Endodermal cell (in vitro differentiated cells): ENCODE measurements at places on chromosomes 7 and 10. TPM values are rescaled to one million over a fixed set of nuclear protein-coding genes. Genes with fewer than 3 reads are reported as not detected.
A peak's percentile ranks its signal among the peaks of the same experiment; 100 is the strongest.

GRCh38 chr7:13106513-13106912, 419.1 kb downstream of the ARL4A start:
- no peak for DNase-seq
- no peaks in the 10 kb centered on the region for H3K27me3 ChIP-seq
- no peak overlapping the region for H3K27ac ChIP-seq
- no peaks in the 10 kb centered on the region for H3K4me1 ChIP-seq
- H3K4me3 ChIP-seq, result no peak overlapping the region
- no peaks in the 10 kb centered on the region for H3K36me3 ChIP-seq

GRCh38 chr10:112952282-112953173, 2.5 kb downstream of the TCF7L2 start:
- H3K36me3 ChIP-seq, result peaks cover 22% of the 10 kb centered on the region
- peak; percentile 72 for DNase-seq
- H3K27me3 ChIP-seq, result no peaks in the 10 kb centered on the region
- H3K4me3 ChIP-seq, result peak overlapping the region; percentile 92
- peak overlapping the region; percentile 96 for H3K27ac ChIP-seq

DNA sequence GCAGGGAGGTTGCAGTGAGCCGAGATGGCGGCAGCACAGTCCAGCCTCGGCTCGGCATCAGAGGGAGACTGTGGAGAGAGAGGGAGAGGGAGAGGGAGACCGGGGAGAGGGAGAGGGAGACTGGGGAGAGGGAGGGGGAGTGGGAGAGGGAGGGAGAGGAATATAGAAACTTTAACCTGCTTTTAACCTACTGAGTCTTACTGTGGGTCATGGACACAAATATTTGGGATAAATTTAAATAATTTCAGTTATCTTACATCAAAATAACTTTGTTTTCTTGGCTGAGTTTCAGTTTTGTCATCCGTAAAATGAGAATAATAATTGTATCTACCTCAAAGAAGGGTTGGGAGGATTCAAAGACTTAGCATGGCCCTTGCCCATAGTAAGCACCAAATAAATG, 319.8 kb downstream of the LRMDA start:
- H3K4me3 ChIP-seq, result no peak overlapping the region
- no peak overlapping the region for H3K27ac ChIP-seq
- H3K4me1 ChIP-seq, result no peaks in the 10 kb centered on the region
- no peaks in the 10 kb centered on the region for H3K36me3 ChIP-seq

CCL26 gene
- total RNA-seq, result 2.2 and 2.9 TPM in 2 replicates

TMEM270 gene
- not detected in 2 replicates for total RNA-seq

DNA sequence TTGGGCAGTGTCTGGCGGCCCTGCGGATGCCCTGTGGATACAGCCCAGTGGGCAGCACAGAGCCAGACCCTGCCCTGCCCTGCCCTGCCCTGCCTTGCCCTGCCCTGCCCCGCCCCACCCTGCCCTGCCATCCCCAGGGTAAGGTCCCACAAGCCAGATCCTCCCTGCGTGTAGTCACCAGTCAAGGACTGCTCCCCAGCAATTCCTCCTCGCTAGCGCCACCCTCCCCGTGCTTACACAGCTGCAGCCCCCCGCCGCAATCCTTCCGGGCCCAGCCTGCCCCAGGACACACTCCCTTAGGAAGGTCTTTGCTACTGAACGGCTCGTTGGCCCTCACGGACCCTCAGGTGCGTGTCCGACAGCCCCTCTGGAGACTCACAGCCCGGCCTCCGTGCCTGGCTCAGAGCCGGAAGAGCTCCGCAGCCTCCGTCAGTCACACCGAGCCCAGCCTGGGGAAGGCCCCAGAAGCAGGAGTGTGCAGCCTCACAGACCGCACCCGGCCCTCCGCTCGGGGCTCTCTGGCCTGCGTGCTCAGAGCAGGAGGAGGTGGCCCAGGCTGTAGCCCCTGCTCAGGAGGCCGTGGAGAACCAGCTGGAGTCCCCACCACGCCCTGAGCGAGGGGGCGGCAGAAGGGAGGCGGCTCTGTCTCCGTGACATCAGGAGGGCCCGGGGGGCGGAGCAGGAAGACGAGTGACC, 68.3 kb downstream of the PWWP2B start:
- peak; percentile 80 for DNase-seq
- no peak overlapping the region for H3K4me3 ChIP-seq
- no peak overlapping the region for H3K27ac ChIP-seq
- no peaks in the 10 kb centered on the region for H3K4me1 ChIP-seq
- H3K36me3 ChIP-seq, result no peaks in the 10 kb centered on the region
- no peaks in the 10 kb centered on the region for H3K27me3 ChIP-seq

GRCh38 chr7:96310110-96310509, 11.8 kb downstream of the SLC25A13 start:
- no peak overlapping the region for H3K4me3 ChIP-seq
- H3K27me3 ChIP-seq, result no peaks in the 10 kb centered on the region
- peaks cover 30% of the 10 kb centered on the region for H3K4me1 ChIP-seq
- peaks cover 32% of the 10 kb centered on the region for H3K36me3 ChIP-seq
- H3K27ac ChIP-seq, result no peak overlapping the region

LGI1 gene
- 2.6 and 5.8 TPM in 2 replicates for total RNA-seq

GRCh38 chr10:68462536-68462935, 9.2 kb downstream of the DNA2 start:
- no peaks in the 10 kb centered on the region for H3K4me1 ChIP-seq
- H3K36me3 ChIP-seq, result peaks cover 85% of the 10 kb centered on the region
- no peak overlapping the region for H3K4me3 ChIP-seq
- H3K27ac ChIP-seq, result no peak overlapping the region
- H3K27me3 ChIP-seq, result no peaks in the 10 kb centered on the region
- DNase-seq, result no peak

- DNase-seq, result peak; percentile 77
- no peaks in the 10 kb centered on the region for H3K36me3 ChIP-seq
- no peaks in the 10 kb centered on the region for H3K27me3 ChIP-seq
Measured at GRCh38 chr10:29204070-29204800, 84.6 kb upstream of the LYZL1 start.

SPDYE11 gene
- total RNA-seq, result not detected in 3 replicates

DNA sequence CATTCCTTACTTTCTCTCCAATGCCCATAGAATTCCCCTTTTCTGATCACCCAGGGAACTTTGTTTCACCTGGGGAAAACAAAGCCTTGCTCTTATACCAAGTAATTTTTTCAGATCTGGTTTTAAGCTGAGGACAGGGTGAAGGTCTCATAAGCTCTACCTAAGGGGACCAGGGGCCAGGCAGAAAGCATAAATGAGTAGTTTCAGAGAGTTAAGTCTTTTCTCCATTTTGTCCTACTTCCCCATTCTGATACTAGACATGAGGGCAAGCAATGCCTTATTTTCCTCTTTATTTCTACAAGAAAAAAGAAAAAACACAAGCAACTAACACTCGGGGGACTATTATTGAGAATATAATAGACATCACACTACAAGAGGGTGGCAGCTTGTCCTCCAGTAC, 2.9 kb downstream of the AKR1D1 start:
- no peak overlapping the region for H3K27ac ChIP-seq
- no peaks in the 10 kb centered on the region for H3K27me3 ChIP-seq
- H3K4me1 ChIP-seq, result no peaks in the 10 kb centered on the region
- H3K36me3 ChIP-seq, result no peaks in the 10 kb centered on the region
- DNase-seq, result no peak

- no peak overlapping the region for H3K4me3 ChIP-seq
- H3K4me1 ChIP-seq, result peaks cover 9% of the 10 kb centered on the region
- H3K27me3 ChIP-seq, result no peaks in the 10 kb centered on the region
- H3K27ac ChIP-seq, result no peak overlapping the region
- peaks cover 9% of the 10 kb centered on the region for H3K36me3 ChIP-seq
Measured at GRCh38 chr7:36236073-36236472, 83.0 kb downstream of the EEPD1 start.

DNA sequence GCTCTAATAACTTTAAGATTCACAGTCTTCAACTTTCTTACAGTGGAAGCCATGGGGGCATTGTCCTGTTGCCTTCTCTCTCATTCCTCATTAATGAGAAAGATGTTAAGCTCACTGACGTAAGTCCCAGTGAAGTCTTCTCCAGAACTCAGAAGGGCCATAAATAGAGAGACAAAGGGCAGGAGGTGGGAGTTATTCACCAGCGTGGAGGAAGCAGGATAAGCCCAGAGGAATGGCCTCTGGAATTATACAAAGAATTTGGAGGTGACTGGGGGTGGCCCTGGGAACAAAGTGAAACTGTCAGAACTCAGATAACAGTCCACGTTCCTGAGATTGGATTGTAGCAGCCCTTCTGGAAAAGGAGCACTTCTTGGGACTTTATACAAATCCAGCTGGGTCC, 52.4 kb downstream of the SORBS1 start:
- H3K27me3 ChIP-seq, result peaks cover 15% of the 10 kb centered on the region
- no peak overlapping the region for H3K27ac ChIP-seq
- H3K4me3 ChIP-seq, result no peak overlapping the region
- H3K4me1 ChIP-seq, result no peaks in the 10 kb centered on the region
- no peaks in the 10 kb centered on the region for H3K36me3 ChIP-seq

CCL24 gene
- not detected in 3 replicates for total RNA-seq

DNA sequence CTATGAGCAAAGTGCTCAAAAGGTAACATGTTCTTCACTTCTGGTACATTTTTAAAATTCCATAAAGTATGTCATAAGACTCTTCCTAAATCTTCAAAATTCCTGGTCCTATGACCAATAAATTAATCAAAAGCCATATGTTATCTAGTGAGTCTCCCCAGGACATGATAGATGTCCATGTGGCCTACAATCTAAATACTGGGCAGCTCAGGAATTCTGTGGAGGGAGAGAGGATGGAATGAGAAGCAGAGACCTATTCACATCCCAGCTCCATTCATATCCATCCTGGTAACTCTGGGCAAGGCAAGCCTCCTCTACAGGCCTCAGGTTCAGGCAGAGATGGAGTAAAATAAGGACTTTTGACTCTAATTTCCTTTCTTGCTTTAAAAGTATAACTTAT, 224.8 kb downstream of the MTERF1 start:
- H3K27me3 ChIP-seq, result no peaks in the 10 kb centered on the region
- H3K4me1 ChIP-seq, result peaks cover 13% of the 10 kb centered on the region
- DNase-seq, result no peak
- H3K4me3 ChIP-seq, result no peak overlapping the region
- no peak overlapping the region for H3K27ac ChIP-seq

TMEM229A gene
- total RNA-seq, result 1.5 and 2.1 TPM in 2 replicates

GRCh38 chr7:29013082-29013695, 55.1 kb upstream of the TRIL start:
- peak overlapping the region; percentile 68 for H3K27ac ChIP-seq
- H3K27me3 ChIP-seq, result no peaks in the 10 kb centered on the region
- no peak for DNase-seq
- H3K4me3 ChIP-seq, result no peak overlapping the region

GRCh38 chr10:34766266-34766600, 48.9 kb downstream of the PARD3 start:
- H3K36me3 ChIP-seq, result no peaks in the 10 kb centered on the region
- H3K4me1 ChIP-seq, result peaks cover 33% of the 10 kb centered on the region

DNA sequence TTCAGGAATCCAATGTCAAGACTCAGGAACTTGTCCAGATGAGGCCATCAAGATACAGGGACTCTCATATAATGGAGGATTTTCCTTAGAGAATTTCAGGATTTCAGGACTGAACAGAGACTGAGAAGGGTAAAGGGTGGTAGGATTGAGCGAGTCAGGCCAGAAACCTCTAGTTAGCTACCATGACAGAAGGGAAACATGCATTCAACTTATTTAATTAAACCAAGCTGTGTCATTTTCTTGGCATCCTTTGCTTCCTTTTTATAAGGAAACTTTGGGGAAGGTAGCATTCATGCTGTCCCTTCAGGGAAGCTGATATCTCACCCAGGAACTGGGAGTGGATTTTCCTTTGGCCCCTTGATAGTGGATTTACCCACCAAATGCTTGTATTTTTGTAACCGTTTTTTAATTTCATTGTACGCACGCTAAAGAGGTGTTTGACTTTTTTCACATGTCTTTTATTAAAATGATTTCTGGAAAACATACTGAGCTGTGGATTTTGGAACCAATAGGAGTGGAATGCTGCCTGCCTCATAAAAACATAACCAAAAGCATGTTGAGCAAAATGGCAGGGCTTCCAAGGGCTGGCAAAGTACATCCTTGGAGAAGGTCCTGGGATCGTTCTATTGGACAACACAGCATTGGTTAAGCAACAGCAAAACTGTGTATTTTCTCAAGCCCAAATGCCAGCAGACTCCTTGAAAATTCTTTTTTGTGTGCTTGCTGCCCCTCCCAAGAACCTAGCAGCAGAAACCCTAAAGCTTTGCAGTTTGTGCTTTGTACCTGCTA, 104.5 kb downstream of the CXCL12 start:
- no peaks in the 10 kb centered on the region for H3K36me3 ChIP-seq
- H3K27ac ChIP-seq, result no peak overlapping the region
- DNase-seq, result peak; percentile 13

GRCh38 chr7:155383756-155384491, 74.0 kb upstream of the EN2 start:
- no peaks in the 10 kb centered on the region for H3K4me1 ChIP-seq
- no peaks in the 10 kb centered on the region for H3K36me3 ChIP-seq

DNA sequence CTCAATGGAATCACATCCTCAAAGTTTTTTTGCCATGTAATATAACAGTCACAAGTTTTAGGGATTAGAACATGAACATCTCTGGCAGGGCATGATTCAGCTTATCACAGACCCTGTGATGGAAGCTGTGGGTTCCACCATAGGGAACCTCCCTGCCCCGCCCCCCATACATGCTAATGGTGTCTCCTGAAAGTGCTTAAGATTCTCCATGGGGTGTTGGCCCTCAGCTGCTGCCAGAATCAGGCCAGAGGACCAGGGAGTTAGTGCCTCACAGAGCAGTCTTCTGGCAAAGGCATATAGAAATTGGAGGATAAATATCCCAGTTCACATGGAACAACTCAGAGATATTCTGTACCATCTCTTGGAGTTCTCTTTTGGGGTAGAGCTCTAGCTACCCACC, 119.4 kb downstream of the RAB11FIP2 start:
- H3K36me3 ChIP-seq, result no peaks in the 10 kb centered on the region
- peak; percentile 62 for DNase-seq
- no peaks in the 10 kb centered on the region for H3K27me3 ChIP-seq

DNA sequence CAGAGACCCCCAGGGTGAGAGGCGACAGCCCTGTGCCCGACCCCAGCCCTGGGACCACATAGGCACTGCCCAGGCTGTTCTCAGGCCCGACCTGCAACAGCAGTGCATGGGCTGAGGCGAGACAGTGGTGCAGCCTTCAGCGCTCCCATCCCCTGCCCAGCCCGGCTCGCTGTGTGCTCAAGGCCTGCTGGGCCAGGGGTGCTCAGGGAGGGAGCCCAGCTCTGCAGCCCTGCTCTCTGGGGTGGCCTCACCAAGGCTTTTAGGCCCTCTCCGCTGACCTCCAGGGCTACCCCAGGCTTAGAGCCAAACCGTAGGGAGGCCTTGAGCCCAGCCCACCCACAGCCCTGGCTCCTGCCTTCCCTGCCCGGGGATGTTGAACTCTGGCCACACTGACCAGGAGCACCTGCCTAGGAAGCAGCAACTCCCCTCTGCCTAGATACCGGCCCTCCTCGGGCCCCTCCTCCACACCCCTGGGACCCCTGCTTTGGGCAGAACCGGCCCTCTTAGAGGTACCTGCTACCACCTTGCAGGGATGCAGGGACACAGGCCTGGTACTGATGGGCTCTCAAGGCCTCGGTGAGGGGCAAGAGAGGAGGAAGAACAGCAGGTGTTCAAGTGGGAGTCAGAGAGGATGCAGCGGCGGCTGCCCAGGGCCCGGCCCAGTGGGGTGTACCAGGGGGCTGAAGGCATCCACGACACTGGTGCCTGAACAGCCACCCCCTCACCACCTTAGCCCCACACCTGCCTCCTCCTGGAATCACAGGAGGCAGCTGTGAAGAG, 231.5 kb downstream of the ELFN1 start:
- H3K27me3 ChIP-seq, result no peaks in the 10 kb centered on the region
- DNase-seq, result no peak
- H3K27ac ChIP-seq, result no peak overlapping the region
- H3K36me3 ChIP-seq, result no peaks in the 10 kb centered on the region
- H3K4me1 ChIP-seq, result no peaks in the 10 kb centered on the region
- no peak overlapping the region for H3K4me3 ChIP-seq

PRKAR2B gene
- 7.3 and 8.6 TPM in 2 replicates for total RNA-seq
